ENCODE measurements at places on chromosomes 7 and 10. TPM values are rescaled to one million over a fixed set of nuclear protein-coding genes. Genes with fewer than 3 reads are reported as not detected.

Gene NHLRC2
- total RNA-seq = 36.4 TPM

Gene PRKCQ
- not detected for total RNA-seq

Gene ITIH5
- total RNA-seq = 0.39 TPM

Gene ACHE
- total RNA-seq = 1.5 TPM

Gene CCDC7
- total RNA-seq = 12.5 TPM

Gene TRPV6
- total RNA-seq = not detected

- H3K36me3 ChIP-seq = no peaks in the 10 kb centered on the region
- DNase-seq = no peak
- H3K27ac ChIP-seq = peak overlapping the region; percentile 5
- H3K4me3 ChIP-seq = no peak overlapping the region
Observed at GRCh38 chr10:52517012-52517411, 202.9 kb downstream of the DKK1 start.

DNA sequence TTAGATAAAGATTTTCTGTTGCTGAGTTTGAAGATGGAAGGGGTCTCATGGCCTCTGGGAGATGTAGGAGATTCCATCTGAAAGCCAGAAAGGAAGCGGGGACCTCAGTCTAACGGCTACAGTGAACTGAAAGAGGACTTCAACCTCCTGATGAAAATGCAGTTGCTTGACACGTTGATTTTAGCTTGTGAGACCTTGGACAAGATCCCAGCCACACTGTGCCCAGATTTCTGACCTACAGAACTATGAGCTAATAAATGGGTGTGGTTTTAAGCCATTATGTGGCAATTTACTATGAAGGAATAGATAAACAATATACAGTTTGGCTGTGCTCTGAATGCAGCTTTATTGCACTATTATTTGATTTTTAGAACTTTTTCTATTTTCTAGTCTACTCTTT is 342.3 kb upstream of the SEMA3D start:
- H3K4me3 ChIP-seq = no peak overlapping the region
- no peaks in the 10 kb centered on the region for H3K36me3 ChIP-seq
- no peaks in the 10 kb centered on the region for H3K27me3 ChIP-seq
- peak overlapping the region; percentile 62 for H3K27ac ChIP-seq
- no peak for DNase-seq

DNA sequence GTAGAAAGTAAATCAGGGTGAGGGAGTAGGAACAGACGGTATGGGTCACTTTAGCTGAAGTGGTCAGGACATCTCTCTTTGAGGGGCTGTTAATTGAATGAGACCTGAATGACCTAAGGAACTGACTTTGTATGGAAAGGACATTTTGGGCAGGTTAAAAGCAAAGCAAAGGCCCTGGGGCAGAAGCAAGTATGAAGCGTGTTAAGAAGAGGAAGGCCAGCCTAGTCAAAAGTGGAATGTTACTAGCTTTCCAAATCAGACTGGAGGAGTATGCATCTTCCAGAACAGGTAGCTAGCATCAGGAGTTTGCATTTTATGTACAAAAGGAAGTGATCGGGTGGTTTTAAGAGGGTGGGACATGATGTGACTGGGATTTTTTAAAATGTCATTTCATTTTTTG is 70.9 kb upstream of the PCGF5 start:
- no peak for DNase-seq
- peaks cover 23% of the 10 kb centered on the region for H3K27me3 ChIP-seq
- no peaks in the 10 kb centered on the region for H3K36me3 ChIP-seq
- H3K4me3 ChIP-seq = no peak overlapping the region
- H3K27ac ChIP-seq = no peak overlapping the region

DNA sequence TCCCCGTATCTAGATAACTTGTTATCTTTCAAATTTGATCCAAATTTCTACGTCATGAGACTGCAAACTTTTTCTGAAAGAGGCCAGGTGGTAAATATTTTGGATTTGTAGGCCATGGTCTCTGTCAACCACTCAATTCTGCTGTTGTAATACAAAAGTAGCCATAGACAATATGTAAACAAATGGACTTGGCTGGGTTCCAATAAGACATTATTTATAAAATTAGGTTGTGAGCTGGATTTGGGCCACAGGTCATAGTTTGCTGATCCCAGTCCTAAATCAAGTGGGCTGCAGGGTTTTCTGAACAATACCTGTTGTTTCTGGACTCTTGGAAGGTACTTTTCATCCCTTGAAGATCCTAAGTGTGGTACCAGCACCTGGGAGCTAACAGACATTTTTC is 1178.0 kb downstream of the SORCS1 start:
- no peak overlapping the region for H3K4me3 ChIP-seq
- H3K27me3 ChIP-seq = no peaks in the 10 kb centered on the region
- no peak for DNase-seq
- no peak overlapping the region for H3K27ac ChIP-seq
- H3K36me3 ChIP-seq = no peaks in the 10 kb centered on the region

DNA sequence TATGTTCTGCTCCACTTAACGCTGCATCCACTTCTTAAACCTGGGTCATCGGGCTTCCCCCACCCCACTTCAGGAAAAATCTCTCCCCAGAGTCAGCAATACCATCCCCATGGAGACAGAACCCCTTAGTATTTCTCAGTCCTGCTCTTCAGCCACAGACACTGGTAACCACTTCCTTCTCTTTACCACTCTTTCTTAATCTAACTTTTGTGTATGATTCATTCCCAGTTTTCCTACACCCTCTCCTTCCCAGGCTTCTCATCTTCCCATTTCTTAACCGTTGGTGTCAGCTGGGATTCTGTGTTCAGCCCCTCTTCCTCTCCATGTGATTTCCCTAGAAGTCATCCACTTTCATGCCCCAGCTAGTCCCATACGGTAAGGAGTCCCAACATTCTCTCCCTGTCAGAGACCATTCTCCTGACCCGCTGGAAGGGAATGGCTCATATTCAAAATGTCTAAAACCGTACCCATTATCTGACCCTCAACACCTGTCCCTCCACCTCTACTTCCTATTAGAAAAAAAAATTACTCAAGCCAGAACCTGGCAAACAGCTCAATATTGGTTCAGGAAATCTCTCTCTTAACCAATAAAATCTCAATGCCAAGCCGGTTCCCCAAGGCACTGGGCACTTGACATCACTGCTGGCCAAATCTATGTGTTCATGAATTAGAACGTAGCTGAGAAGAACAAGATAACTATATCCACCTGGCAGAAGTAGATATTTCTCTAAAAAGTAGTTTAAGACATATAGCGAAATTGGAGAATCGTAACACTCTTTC is 89.4 kb downstream of the DGKI start:
- peaks cover 13% of the 10 kb centered on the region for H3K4me1 ChIP-seq
- H3K4me3 ChIP-seq = no peak overlapping the region
- H3K27me3 ChIP-seq = no peaks in the 10 kb centered on the region
- peaks cover 2% of the 10 kb centered on the region for H3K36me3 ChIP-seq

DNA sequence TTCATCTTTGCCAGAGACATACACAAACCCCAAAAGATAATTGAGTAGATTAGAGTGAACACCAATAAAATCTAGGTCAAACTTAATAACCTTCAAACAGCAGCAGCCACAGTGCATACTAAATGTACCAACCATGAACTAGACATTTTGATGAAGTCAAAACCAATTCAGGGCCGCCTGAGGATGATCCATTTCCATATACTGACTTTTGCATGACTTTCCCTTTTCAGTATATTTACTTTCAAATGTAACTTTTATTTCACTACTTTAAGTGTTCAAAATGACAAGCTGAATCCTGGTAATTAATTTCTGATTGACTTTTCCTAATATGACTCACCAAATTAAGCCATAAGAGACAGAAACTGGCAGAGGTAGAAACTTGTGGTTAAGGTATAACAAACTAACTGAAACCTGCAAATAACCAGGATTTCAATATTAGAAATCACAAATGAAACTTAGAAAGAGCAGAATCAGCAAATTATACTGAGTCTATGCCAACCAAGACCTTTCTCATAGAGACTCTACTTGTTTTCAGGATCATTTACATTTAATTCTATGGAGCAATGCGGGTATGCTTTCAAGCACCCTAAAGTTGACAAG is 171.9 kb upstream of the LRRN3 start:
- H3K36me3 ChIP-seq = no peaks in the 10 kb centered on the region
- peaks cover 27% of the 10 kb centered on the region for H3K4me1 ChIP-seq
- H3K27ac ChIP-seq = no peak overlapping the region
- DNase-seq = no peak
- H3K27me3 ChIP-seq = no peaks in the 10 kb centered on the region

GRCh38 chr7:45917658-45918057 is 3.4 kb downstream of the IGFBP3 start:
- peaks cover 30% of the 10 kb centered on the region for H3K36me3 ChIP-seq
- H3K4me3 ChIP-seq = peak overlapping the region; percentile 87
- peak; percentile 95 for DNase-seq

DNA sequence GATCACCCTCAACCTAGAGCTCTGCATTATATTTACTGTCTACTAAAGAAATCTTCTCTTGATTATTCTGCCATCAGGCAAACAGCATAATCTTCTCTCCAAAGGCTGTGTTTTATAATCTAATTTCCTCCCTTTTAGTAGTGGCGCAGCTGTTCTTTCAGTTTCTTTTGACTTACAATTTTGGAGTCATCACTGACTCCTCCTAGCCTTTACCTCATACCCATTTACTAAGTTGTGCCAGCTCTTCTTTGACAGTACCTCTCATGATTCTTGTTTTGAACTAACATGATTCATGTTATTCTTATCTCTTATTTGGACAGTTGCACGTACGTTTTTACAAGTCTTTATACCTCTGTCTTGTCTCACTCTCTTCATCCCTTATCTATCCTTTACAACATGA is 113.0 kb downstream of the FOXP2 start:
- DNase-seq = no peak
- H3K27ac ChIP-seq = no peak overlapping the region
- no peaks in the 10 kb centered on the region for H3K27me3 ChIP-seq
- H3K4me1 ChIP-seq = peaks cover 28% of the 10 kb centered on the region
- no peak overlapping the region for H3K4me3 ChIP-seq

DNA sequence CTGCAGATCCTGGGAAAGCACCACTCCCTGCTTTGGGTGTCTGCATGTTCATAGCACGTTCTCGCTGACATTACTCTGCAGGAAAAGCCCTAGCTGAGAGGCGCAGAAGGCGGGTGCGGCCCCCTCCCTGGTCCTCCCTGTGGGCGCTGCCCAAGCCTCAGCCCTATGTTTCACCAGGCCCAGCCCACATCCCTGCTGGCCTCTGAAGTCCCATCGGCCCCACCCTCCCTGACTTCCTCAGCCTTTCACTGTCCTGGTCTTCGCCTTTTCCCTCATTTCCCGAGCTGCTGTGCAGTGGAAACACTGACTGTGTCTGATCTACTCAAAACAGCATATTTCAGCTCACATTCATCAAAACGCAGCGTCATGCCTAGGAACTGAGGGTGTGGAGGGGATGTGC is 36.3 kb upstream of the DIP2C start:
- H3K27ac ChIP-seq = no peak overlapping the region
- H3K4me1 ChIP-seq = no peaks in the 10 kb centered on the region
- H3K27me3 ChIP-seq = peaks cover 5% of the 10 kb centered on the region
- H3K4me3 ChIP-seq = no peak overlapping the region

DNA sequence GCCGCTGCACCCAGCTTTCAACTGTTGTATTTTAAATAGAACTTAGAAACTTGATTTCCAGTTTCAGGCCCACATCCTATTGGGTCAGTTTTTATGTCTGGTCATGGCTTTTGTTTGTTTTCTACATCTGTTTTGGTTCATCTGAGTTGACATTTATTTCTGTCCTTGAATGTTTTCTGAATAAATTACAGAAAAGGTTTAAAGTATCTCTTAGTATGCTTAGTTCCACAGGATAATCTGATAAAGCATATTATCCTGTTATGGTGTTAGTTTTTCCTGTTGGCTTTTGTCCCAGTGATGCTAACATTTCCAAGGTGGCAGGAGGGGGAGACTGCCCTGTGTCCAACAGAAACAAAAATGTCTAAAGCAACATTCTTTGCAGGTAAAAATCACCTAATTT is 733.2 kb downstream of the INHBA start:
- no peak overlapping the region for H3K4me3 ChIP-seq
- H3K36me3 ChIP-seq = no peaks in the 10 kb centered on the region
- no peaks in the 10 kb centered on the region for H3K27me3 ChIP-seq
- no peak overlapping the region for H3K27ac ChIP-seq
- peaks cover 12% of the 10 kb centered on the region for H3K4me1 ChIP-seq

DNA sequence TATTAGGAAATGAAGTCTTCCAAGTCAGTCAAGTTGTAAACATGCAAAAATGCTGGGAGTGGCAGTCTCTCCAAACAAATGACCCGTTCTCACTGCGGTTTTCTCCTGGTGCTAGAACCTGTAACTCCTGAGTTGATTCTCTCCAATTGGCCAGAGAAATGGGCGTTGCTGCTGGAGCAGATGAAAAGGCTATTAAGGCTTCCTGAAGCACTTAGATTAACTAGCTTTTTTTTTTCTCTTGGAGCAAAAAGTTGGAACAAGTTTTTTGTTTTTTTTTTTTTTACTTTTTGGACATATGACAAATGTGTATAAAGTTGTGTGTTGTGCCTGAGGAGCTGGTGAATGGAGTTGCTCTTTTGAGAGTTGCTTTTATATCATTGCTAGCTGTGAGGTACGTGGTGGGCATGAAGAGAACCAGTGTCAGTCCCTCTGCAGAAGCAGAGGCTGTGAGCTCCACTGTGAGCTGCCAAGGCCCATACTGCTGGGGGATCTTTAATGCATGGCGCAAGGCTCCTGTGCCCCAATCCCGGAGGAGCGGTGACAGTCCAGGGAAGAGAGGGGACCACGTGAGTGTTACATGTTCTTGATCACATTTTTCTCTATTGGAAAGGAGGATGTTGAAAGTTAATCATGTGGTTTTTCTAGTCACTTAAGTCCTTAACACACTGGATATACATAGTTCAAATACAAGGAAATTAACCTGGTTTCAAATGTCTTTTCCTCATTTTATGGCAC is 393.6 kb upstream of the GALNT17 start:
- no peak for DNase-seq
- H3K4me1 ChIP-seq = peaks cover 44% of the 10 kb centered on the region
- no peak overlapping the region for H3K4me3 ChIP-seq
- no peaks in the 10 kb centered on the region for H3K27me3 ChIP-seq

GRCh38 chr10:43299579-43299978 is 32.7 kb upstream of the RASGEF1A start:
- H3K36me3 ChIP-seq = no peaks in the 10 kb centered on the region
- peaks cover 5% of the 10 kb centered on the region for H3K4me1 ChIP-seq
- no peak overlapping the region for H3K27ac ChIP-seq
- DNase-seq = no peak
- H3K4me3 ChIP-seq = no peak overlapping the region
- H3K27me3 ChIP-seq = peaks cover 53% of the 10 kb centered on the region

GRCh38 chr7:38248069-38248567 is 25.3 kb downstream of the TARP start:
- peaks cover 24% of the 10 kb centered on the region for H3K27me3 ChIP-seq
- no peaks in the 10 kb centered on the region for H3K36me3 ChIP-seq
- H3K4me1 ChIP-seq = no peaks in the 10 kb centered on the region

- H3K4me1 ChIP-seq = peaks cover 9% of the 10 kb centered on the region
- H3K27ac ChIP-seq = no peak overlapping the region
- H3K4me3 ChIP-seq = no peak overlapping the region
- H3K36me3 ChIP-seq = no peaks in the 10 kb centered on the region
- no peaks in the 10 kb centered on the region for H3K27me3 ChIP-seq
Observed at GRCh38 chr10:36351159-36351558, 709.1 kb upstream of the FZD8 start.

- no peaks in the 10 kb centered on the region for H3K4me1 ChIP-seq
- no peak for DNase-seq
- H3K4me3 ChIP-seq = no peak overlapping the region
- H3K27ac ChIP-seq = no peak overlapping the region
- H3K36me3 ChIP-seq = no peaks in the 10 kb centered on the region
- no peaks in the 10 kb centered on the region for H3K27me3 ChIP-seq
Observed at GRCh38 chr7:18471476-18472160, 23.9 kb upstream of the HDAC9 start.
